ENCODE measurements at places on chromosomes 3 and 15.

GRCh38 chr3:71031914-71032521 lies 551.5 kb downstream of the FOXP1 start:
- DNase-seq: no peak

- no peak for DNase-seq
Measured at GRCh38 chr15:101646672-101647071, 5.5 kb downstream of the TM2D3 start.

- no peak for DNase-seq
Measured at GRCh38 chr3:133606342-133606741, 32.9 kb downstream of the CDV3 start.

DNA sequence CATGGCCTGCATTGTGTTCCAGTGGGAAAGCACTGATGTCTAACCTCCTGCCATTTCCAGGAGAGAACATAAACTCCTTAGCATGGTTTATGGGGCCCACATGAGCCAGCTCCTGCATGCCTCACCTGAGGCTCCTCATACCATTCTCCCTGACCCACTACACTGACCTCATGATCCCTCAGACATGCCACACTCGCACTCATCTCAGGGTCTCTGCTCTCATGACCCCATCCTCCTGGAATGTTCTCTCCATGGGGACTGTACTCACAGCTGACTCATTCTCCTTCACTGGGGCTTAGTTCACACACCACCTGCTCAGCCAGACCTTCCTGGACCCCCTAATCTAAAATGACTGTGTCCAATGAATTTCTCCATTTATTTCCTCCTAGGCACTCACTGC lies 4.0 kb upstream of the LMCD1 start:
- DNase-seq: no peak

DNA sequence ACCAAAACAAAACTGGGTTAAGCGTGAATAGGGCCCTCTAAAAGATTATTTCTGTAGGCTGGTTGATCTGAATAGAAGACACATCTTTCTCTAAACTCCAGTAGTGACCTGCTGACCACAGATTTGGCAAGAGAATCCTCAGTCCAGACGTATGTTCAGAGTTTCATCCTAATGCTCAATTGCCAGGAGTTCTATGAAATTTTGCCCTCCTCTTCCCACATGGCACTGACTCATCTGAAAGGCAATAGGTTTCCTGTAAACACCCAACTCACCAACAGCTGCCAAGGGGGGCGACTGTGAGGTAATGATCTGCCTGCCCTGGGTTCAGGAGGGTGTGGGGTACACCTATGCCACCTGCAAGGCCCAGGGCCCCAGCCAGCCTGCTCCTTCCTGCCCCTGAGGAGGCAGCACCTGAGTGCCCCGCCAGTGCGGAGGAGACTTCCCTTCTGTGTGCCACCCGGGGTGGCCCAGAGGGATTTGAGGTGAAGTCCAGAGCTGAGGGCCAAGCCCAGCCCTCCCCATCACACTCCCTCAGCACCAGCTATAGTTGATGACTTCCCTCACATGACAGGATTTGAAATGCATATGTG lies 8.4 kb upstream of the PLA2G4D start:
- DNase-seq: peak; percentile 5

- no peak for DNase-seq
Measured at GRCh38 chr3:168091941-168092340, 3.8 kb downstream of the GOLIM4 start.

- no peak for DNase-seq
Measured at GRCh38 chr15:52334491-52335160, 39.0 kb upstream of the MYO5C start.

DNA sequence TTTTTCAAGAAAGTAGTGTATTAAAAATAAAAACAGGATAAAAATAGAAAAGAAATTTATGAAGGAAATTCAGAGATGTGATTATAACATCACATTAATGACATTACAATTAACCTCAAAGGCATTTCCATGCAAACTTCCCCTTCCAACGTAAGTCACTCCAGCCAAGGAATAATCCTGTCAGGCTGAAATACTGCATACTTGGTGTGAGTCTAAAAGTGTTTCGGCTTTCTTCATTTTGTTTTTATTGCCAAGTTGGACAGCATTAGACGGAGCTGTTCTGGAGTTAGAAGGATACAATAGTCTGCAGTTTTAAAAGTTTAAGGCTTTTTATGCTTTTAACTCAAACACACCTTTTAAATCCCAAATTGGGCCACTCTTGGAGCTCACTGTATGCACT lies 435.0 kb downstream of the MECOM start:
- no peak for DNase-seq

DNA sequence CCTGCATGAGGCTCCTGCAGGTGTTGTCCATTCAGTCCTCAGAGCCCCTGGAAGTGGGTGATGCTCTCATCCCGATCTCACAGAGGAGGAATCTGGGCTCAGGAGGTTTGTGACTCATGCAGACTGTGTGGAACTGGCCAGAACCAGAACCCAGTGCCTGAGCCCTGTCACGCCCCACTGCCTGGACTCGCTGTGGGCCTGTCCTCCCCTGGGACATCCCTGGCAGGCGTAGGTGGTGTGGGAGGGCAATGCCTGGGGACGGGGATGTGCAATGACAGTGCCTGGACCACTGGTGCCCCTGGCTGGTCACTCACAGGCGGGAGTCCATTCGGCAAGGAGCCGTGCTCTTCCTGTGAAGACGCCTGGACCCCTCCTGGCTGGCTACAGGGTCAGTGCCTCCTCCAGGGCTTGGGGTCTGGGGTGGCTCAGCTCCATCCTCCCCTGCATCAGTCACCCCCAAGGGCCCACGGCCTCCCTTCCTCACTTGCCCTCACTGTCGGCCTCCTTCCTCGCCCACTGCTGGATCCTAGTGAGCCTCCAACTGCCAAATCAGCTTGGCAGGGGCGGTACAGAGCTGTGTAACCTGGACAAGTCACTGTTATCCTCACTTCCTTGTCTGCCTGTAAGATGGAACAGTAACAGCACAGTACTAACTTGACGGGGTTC lies 14.9 kb downstream of the PSTPIP1 start:
- no peak for DNase-seq

- no peak for DNase-seq
Measured at GRCh38 chr3:33438284-33438668, 1.9 kb downstream of the UBP1 start.

- no peak for DNase-seq
Measured at GRCh38 chr3:175065497-175065896, 206.4 kb downstream of the NAALADL2 start.

DNA sequence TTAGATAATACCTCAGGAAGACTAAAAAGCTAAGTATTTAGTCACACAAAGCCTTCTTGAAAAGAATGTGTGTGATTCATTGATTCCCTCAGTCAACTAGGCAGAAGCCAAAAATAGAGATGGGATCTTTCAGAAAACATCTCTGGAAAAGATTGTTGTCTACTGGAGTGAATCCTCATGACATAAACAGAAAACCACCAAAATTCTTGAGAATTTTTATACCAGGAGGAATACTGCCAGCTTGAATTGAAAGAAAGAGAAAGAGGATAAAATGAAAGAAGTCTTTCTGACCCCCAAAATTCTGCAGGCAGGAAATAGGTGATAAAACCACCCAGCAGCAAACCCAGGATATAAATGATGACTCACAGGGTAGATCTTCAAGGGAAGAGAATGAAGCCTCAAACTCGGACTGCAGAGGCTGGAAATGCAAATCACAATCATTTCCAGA lies 363.1 kb upstream of the PLSCR5 start:
- peak; percentile 42 for DNase-seq

DNA sequence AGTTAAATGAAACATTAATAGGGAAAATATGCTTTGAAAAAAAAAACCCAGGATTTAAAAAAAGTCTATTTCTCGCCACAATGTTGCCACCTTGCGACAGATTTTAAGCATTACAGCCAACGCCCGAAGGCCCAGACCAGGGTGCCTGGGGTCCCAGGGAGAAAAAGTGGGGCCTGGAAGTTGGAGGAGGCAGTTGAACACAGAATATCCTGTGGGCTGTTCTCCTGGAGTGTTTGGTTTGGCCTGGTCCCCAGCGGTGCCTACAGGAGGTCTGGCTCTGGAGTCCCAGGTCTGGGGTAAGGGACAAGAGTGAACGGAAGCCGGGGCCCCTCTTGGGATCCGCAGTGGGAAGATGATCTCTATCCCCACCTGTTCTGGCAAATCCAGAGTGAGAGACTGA lies 3.4 kb downstream of the RNU6-1 start:
- DNase-seq: no peak

GRCh38 chr3:142536519-142536918 lies 42.0 kb downstream of the ATR start:
- DNase-seq: no peak

- no peak for DNase-seq
Measured at GRCh38 chr3:109553591-109554371, 216.4 kb upstream of the DPPA4 start.

DNA sequence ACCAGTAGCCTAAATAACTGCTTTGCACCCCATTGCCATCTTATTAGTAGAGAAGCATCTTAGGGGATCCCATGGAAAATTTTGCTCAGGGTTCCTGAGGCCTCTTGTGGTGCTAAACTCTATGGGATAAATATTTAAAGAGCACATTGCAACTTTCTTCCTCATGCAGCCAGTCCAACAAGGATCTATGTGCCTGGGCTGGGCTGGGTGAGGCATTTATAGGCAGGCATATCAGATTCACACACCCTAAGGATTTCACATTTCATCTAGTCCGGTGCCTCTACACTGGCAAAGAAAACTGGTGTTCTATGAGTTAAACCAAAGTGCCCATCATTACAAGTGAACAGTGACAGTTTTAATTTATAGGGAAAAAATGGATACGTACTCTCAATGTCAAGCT lies 512.3 kb downstream of the EDEM1 start:
- no peak for DNase-seq

DNA sequence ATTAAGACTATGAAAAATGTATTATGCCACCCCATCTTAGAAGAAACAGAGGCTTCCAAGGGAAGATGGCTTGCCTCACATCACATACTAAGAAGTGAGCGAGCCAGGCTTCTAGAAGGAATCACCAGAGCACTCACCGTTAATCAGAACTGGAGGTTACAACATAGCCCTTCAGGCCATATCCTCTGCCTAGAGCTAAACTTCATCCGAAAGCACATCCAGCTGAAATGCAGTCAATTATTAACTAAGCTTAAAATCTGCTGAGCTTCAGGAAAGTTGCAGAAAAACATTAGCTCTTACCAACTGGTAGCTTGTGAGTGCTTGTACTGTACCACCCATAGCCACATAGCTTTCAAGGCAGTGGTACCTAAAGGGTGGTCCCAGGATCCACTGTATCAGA lies 483.2 kb downstream of the TBL1XR1 start:
- DNase-seq: no peak

DNA sequence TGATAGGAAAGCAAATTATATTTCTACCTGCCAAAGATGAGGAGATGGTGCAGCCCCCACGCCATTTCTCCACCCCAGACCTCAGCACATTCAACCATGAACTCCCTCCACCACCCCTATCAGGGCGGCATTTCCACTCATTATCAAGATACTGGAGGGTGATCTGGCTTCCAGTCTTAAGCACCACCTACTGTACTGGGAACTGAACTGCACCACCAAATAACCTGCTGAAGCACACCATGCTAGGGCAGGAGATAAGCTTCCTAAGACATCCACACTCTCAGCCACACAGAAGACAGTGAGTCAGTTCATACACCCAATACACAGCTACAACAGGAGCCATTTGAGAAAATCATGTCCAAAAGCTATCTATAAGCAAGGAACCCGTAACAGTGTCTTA lies 98.8 kb downstream of the FGF7 start:
- DNase-seq: no peak

GRCh38 chr3:15284121-15284889 lies 48.1 kb downstream of the SH3BP5 start:
- no peak for DNase-seq

GRCh38 chr3:47065058-47065457 lies 85.6 kb downstream of the NBEAL2 start:
- no peak for DNase-seq

DNA sequence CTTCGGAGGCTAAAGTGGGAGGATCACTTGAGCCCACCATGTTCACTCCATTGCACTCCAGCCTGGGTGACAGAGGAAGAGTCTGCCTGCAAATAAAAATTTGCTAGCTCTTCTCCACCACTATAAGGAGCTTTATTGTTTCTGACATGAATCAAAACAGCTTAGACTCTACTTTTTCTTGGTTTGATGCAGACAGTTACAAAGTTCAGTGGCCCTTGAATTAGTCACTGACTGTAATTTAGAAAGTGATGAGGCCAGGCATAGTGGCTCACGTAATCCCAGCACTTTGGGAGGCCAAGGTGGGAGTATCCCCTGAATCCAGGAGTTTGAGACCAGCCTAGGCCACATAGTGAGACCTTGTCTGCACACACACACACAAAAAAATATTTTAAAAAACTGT lies 172.4 kb upstream of the CGNL1 start:
- no peak for DNase-seq

GRCh38 chr15:81752546-81752942 lies 293.3 kb downstream of the MEX3B start:
- no peak for DNase-seq

GRCh38 chr15:69275074-69275670 lies 23.5 kb upstream of the PAQR5 start:
- DNase-seq: no peak

DNA sequence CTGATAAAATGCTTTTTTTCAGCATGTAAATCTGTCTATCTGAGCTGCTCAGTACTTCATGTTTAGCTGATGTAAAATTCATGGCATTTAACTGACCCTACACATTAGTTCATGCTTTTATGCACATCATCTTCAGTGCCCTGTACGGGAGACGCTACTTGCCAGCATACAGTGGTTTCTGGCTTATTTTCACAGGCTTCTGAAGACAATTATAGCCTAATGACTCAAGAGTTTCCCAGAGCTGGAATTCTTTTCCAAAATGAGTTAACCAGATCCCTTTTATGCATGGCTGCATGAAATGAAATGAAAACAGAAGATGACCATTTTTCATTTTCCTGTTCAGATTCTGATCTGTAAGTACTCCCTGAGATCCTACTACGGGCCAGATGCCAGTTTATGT lies 1061.5 kb downstream of the ROBO2 start:
- peak; percentile 80 for DNase-seq

DNA sequence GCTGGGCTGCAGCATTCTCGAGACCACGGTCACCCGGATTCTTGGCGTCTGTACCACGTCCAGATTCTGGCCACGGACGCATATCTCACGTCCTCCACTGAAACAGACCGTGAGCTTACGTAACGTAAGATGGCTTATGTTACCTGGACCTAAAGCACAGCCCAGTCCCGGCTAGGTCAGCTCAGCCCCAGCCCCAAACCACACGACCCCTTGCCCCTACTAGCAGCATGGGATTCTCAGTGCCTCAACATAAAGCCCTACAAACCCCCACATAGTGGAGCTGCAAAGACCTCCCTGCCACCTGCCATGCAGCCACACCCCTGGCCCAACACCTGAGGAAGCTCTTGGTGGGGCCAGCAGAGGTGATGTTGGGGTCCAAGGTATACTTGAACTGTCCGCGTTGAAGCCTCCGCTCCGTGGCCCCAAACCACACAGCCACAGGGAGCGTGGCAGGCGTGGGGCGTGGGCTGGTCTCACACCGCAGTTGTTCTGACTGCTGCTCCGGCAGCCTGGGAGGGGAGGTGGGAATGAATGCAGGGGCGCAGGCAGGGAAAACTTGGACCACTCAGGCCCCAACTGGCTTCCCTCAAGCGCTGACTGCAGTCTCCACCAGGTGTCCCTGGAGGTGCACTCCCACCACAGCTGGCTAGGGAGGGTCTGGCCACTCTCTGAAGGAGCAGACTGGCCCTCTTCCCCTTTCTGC lies 14.5 kb downstream of the PLXNB1 start:
- no peak for DNase-seq
